Posterior vena cava (tissue), 2 donors: ENCODE measurements at places on chromosomes 1 and 21. TPM values are rescaled to one million over a fixed set of nuclear protein-coding genes. Genes with fewer than 3 reads are reported as not detected.

DNA sequence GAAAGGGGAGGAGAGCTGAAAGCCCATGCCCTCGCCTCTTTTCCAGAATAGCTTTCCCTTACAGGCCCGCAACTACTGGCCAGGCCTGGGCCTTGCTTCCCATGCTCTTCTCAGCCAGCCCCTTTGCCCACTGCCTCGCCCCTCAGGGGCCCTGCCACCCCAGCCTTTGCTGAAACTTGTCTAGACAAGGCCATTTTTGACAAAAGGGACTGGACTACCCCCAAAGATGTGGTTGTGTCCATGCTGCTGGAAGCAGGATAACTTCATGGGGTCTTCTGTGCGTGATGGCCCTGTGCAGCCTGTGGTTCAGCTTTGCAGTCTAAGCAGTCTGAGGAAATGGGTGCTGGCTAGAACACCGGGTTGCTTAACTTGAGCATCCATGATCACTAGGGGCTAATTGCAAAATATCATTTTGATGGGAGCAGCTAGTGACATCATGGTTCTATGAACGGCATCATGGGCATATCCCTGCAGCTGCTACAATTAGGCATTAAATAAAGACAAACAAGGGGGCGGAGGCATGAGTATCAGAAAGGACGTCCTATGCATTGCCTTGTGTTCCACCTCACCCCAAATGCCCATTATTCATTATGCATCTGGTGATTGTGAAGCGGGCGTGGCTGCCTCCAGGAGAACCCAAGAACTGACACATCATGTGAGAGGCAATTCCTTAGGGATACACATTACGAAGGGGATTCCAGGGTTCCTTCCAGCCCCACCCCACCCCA, 36.8 kb downstream of the NTPCR start:
- no peak for DNase-seq

DNA sequence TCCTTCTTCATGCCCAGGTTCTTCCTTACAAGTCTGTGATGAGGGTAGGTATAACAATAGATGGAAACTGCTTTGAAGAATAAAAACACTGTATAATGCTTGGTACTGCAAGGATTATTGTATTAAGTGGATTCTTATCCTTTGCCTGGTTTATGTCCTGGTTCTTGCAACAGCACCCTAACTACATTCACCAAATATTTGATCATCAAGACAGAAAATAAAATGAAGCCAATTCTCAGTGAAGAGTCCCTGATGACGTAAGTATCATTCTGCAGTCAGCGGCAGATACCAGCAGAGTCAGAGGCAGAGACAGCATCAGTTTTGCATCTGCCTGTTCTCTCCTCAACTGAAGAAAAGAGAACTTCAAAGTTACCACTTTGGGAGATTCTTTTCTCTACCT, 19.7 kb downstream of the ARHGEF11 start:
- DNase-seq = no peak

DNA sequence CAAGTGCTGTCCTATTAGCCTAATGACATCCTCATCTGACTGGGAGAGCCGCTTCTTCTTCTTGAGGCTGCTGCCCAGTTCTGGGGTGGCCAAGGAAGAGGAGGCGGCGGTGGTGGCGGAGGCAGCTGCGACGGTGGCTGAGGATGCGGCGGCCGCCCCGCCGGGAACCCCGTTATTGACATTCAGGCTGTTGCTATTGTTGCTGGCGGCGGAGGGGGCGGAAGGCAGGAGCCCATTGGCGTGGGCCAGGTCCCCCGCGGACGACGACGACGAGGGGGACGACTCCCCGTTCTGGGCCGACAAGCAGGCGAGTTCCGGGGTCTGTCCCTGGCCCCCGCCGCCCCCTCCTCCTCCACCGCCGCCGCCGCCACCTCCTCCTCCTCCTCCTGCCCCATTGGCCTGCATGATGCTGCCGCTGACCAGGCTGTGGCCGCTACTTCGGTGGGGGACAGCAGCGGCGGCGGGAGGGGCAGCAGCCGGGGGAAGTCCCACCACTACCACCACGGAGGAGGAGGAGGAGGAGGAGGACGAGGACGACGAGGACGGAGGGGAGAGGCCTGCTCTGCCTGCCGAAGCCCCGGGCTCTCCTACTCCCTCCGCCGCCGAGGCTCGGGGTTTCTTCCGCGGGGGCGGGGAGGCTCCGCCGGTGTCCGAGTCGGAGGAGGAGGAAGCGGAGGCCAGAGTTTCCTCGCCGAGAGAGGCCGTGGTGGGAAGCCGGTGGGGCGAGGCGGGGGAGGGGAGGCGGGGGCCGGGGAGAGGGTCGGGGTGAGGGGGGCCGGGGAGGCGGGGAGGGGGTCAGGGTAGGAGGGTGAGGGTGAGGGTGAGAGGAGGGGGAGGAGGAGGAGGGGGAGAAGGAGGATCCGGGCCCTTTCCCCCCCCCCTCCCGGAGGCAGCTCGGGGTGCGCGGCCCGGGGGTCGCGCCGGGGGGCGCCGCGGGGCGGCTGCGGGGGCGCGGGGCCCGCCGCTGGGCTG, 610 bp downstream of the WDR26 start:
- DNase-seq = peak; percentile 86

DNA sequence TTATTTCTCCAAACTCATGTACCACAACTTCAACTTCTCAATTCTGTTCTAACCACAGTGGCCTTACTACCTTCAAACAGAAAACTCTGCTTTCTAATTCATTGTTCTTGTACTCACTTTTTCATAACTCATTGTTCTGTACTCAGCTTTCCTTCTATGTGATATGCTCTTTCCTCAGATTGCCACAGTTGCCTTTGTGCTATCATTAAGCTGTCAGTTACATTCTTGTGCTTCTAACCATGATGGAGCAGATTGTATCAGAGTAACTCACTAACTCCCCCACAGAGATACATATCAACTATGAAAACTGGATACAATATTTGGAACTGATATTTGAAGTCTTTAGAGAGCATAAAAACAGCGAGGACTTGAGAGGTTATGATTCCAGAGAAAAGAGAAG, 1213.7 kb downstream of the KCNT2 start:
- no peak for DNase-seq

DNA sequence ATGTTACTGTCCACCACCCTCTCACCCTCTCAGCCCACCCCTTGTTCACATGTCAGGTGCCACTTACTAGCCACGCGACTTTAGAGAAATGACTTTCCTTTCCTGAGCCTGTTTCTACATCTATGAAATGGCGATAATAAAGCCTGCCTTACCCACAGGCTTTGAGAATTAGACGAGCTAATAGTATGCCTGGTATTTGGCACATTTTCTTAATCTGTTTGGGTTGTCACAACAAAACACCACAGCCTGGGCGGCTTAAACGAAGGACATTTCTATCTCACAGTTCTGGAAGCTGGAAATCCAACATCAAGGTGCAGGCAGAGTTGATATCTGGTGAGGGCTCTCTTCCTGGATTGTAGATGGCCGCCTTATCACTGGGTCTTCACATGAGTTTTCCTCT, 273.9 kb upstream of the FMN2 start:
- no peak for DNase-seq

HPCA gene
- 0.19 TPM for total RNA-seq

FLG2 gene
- not detected for total RNA-seq

DNA sequence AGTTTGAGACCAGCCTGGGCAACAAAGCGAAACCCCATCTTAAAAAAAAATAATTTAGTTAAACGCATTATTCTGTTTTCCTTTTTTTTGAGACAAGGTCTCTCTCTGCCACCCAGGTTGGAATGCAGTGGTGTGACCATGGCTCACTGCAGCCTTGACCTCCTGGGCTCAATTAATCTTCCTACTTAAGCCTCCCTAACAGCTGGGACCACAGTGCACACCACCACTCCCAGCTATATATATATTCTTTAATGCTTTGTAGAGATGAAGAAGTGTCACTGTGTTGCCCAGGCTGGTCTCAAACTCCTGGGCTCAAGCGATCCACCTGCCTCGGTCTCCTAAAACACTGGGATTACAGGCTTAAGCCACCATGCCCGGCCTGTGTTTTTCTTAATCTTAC, 7.7 kb upstream of the KLF17 start:
- DNase-seq = no peak
